ENCODE measurements at places on chromosomes 7 and 10.

- no peak for DNase-seq
Measured at GRCh38 chr10:76311752-76312636, 880.6 kb downstream of the LRMDA start.

DNA sequence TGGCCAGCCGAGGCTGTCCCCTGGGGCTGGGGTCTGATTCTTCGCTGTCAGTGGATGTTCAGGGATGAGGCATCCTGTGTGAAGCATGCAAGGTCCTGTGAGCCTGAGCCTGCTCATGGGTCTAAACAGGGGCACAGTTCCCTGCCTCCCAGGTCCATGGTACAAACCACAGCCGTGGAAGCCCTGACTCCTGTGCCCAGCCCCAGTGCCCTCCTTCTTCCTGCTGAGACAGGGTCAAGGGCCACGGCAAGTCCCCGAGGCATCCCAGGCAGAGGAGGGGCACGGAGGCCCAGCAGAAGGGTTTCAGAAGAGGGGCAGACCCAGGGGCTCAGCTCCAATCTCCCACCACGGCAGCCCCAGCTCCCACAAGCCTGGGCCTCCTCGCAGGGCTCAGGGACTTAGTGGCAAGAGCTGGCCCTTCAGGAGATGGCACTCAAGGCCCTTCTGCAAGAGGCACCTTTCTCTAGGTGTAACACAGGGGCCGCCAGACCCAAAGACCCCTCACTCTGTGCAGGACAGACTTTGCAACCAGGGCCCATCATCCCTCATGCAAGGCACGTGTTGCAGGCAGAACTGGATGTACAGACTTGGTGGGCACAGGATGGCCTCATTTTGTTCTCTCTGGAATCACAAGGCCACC, 248.8 kb downstream of the TCERG1L start:
- no peak for DNase-seq

DNA sequence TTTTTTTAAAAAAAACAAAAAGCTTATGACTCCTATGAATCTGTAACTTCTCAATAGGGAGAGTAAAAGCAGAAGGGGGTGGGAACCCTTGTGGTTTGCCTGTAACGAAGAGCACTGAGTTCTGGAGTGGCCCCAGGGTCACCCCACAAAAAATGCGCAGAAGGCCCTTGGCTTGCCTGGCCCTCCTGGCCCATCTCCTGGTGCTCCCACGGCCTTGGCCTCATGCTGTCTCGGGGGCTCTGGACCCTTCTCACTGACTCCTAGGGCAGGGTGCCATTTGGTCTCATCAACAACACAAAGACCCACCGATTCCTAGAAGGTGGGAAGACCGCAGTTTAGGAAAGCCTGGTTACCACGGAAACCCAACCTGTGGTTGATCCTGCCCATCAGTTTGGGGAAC, 40.8 kb downstream of the ZNF467 start:
- DNase-seq = no peak

DNA sequence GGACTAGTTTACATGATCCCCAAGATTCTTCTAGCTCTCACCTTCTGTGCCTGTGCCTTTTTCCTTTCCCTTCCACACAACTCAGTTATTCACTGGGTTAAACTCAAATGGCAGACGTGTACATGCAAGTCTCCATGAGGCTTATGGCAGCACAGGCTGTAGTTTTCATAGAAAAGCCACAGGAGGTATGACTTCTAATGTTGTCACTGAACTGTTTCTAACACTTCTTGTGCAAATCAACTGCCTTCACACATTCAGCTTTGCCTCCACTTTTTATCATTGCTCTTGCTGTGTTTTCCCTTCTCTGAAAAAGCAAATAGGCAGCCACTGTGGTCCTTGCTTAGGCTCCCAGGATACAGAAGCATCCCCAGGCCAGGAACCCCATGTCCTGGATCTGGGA, 5.3 kb upstream of the GIMAP5 start:
- no peak for DNase-seq

DNA sequence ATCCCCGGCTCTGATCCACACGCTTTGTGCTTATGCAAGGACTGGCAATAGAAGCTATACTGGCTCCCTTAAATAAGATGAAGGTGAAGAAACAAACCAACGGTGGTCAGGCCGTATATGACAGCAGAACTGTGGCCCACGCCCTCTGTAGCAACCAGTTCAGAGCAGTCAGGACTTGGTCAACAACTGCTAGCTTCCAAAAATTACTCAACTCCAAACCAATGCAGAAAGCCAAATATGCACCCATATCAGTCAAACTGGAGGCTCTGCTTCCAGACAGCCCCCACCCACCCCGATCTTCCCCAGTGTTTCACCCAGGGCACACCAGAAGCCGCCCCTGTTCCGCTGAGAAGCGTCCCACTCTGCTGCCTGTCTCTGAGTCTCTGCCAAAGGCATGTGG, 222.3 kb upstream of the MGMT start:
- no peak for DNase-seq

- no peak for DNase-seq
Measured at GRCh38 chr7:158997471-158997870, 141.1 kb downstream of the DYNC2I1 start.

GRCh38 chr10:10043083-10043482, 974.6 kb upstream of the CELF2 start:
- DNase-seq = no peak

DNA sequence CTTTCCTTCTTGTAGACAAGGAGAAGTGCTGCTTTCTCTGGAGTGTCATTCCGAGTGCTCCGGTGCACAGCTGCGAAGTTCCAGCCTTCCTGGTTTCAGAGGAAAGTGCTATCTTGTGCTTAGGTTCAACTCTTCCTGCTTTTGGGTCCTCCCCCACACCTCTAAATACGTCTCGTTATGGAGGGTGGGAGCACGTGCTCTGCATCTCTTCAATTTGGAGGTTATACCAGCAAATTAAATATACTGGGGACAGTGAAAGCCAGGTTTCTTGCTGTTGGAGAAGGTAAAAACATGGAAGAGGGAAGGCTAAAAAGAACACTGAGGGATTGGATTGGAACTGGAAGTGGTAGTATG, 2.4 kb upstream of the ESYT2 start:
- no peak for DNase-seq

GRCh38 chr7:73809467-73809951, 21.3 kb upstream of the CLDN4 start:
- no peak for DNase-seq

DNA sequence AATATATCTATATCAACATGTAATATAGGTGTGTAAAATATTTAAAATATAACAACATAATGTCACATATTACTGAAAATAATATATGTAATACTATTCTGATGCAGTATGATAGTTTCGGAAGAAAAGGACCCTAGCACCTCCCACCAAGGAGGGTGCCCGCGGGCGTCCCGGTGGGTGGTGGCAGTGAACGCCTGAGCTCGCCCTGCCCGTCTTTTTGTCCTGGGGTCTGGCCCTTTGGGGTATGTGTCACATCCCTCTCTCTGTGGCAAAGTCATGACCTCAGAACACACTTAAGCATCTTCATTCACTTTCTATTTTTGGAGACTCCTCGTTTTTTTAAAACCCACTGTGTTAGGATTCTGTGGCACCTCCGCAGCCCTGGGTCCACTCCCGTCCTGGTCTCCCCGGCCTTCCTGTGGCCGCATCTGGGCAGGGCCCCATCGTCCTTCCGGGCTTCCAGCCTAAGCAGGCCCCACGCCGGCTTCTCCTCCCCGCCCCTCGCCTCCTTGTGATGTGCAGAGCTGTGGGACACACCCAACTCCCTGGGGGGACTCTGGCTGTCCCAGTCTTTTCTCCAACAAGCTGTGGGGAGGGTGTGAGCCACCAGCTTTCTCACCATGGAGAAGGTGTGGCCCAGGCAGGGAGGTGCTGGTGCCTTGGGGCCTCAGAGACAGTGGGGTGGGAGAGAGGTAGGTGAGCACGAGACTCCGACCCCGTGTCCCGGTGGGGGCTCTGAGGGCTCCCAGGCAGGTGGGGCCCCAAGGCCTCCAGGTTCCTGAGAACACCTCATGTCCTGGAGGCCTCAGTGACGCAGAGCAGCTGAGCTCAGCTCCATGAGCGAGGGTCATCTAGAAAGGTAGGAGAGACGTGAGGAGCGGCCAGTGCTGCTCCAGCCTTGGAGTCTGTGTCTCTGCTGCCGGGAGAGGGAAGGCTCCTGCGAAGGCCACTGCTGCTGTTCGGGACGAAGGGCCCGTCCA, 16.5 kb downstream of the PWWP2B start:
- DNase-seq = no peak

DNA sequence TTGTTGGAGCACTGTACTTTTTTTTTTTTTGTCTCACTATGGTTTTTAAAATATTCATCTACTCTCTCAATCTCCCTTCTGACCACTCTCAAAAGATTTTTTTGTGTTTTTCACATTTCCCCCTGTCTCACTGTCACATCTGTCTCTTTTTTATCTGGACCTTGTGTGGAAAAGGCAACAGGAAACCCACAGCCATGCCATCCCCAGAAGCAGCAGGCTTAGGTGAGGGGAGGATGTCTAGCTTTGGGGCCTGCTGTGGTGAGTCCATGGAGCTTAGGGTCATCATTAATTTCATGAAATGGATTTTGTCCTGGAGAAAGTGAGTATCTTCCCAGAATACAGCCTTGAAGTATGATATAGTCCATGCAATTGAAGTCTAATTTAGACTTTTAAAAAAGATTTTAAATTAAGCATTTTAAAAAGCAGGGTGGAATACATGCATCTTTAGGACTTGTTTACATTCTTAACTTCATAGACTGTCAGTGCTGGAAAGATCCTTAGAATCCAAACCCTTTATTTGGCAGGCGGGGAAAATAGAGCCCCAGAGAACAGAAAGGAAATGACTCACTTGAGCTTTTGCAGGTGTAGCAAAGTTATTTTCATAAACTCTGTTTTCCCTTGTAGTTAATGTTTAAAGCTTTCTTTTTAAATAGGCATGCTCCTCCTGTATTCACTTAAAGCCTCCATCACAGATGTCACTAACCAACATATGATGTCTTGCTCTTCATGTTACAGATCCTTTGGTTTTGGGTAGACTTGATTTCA, 25.1 kb downstream of the MINDY4 start:
- no peak for DNase-seq

- no peak for DNase-seq
Measured at GRCh38 chr7:5489991-5490536, 66.4 kb upstream of the TNRC18 start.

GRCh38 chr10:71408436-71409225, 11.9 kb downstream of the CDH23 start:
- DNase-seq = no peak

DNA sequence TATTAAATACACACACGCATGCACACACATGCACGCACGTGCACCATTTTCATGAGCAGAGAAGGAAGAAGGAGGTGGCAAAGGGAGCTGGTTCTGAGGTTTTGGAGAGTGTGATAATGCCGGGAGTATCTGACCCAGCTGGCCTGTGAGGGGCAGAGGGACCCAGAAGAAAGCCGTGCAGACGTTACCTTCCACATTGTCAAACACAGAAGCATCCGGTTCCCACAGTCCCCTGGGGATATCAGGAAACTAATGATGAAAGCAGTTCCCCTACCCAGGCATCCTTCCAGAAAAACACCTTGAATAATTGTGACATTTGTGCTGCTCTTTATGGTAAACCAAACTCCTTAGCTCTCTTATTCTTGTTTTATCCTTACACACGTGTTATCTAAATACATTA, 85.7 kb upstream of the FAM180A start:
- DNase-seq = peak; percentile 54

GRCh38 chr7:8363407-8364015, 69.9 kb upstream of the NXPH1 start:
- DNase-seq = no peak

DNA sequence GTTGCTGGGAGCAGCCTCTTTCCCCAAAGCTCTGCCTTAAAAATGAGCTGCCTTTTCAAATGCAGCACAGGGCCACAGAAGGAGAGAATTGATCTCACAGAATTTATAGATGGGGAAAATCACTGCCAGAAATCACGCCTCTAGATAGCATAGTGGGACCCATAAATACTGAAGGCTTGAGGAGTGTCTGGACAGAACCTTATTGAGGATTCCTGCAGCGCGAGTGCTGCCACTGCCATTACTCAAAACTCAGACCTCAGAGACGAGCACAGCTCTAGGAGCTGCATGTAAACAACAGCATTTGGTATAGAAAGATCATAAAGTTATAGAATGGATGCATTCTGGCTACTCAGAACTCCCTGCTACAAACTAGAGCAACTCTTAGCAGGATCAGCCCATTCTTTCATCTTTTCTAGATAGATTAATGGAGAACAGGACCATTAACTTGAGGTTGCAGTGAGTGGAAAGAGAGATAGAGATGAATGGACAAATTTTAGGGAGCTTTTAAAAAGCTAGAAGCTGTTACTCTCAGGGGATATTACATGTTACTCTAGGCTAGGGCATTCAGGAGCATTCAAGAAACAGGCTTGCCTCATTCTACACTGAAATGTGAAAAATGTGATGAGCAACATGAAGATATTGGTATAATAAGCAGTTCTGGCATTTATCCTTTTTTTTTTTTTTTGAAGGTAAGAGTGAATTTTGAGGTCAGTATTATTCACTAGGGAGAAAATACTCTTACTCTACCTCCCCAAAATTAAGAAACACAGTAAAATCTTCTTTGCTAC, 267.2 kb upstream of the SLC26A5 start:
- no peak for DNase-seq

DNA sequence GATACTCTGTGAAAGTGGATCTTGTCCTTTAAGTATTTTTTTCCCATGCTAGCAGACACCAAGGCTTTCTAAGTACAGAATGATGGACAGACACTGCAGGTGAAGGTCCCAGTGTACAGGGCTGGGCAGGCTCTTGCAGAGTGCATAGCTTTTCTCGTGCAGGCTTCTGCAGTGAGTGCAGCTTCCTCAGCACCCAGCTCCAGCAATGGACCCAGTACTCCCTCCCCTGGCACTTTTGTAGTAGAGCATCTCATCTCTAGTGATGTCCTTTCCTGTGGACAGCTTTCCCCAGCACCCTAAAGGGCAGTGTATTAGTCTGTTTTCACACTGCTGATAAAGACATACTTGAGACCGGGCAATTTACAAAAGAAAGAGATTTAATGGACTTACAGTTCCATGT, 104.3 kb downstream of the CUL2 start:
- DNase-seq = no peak

DNA sequence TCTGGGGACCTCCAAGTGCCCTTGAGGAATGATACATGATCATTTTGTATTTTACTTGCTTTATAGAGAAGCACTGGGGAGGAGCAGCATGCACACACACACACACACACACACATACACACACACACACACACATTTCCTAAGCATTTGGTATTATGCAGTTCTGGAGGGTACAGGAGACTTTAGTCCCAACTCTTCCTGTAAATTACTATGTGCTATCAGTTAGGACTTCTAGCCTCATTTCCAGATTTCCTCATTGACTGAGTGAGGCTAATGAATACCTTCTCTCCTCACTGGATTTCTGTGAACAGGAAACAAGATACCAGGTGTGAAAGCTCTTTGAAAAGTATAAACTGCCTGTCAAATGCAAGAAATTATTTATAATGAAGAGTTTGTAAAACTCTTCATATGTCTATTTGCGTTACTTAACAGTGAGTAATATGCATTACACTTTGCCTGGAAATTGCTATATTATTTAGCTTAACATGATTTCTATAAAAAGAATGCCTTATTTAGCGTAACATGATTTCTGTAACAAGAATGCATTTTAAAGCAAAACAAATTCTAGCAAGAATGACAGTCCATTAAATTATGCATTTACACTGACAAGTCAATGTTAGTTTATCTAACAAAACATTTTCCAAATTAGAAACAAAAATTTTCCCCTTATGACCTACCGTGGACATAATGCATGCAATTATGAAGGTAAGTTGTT, 34.2 kb downstream of the ACTA2 start:
- no peak for DNase-seq

Data from NCI-H2107 (cell line).